ENCODE measurements at places on chromosomes 4 and X.

DNA sequence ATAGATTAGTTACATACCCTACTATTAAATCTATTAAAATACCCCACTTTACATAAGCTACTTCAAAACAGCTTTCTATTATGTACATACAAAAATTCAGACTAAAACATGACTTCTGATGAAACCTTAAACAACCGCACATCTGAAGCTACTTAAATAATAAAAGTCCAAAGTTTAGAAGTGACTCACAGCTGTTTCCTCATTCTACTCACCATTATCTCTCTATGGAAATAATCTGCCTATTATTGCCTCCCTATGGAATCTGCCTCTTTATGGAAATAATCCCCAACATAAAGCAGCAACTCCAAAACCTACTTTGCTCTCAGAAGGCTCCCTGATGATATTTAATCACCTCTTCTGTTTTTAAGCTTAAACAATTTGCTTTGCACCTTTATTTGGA is 15.7 kb upstream of the BANK1 start:
- no peak for DNase-seq

DNA sequence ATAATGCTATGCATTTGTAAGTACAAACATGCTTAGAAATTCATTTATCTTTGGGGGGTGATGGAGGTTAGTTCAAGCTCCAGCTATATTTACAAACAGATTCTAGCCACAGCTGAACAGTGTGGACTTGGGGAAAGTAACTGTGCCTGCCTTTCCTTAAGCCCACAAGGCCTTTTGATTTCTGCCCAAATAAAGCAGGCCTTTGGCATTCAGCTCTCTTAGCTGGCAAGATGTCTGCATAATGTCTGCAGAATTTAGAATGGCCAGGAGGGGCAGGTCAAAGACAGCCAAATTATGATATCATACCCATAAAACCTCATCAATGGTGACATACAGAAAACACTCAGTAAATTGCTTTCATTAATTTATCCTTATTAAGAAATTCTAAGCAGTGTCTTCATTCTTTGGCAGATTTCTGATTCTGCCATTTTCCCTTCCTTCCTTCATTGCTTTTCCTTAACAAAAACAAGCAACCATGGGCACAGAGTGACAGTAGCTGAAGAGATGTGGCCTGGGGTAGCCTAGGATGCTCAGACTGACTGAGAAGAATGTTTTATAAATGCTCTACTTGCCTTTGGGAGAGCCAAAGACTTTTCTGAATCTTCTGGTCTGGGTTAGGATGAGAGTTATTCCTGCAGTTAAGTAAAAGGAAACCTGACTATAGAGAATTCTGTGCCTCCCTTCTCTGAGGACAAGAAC is 538.7 kb upstream of the NR3C2 start:
- DNase-seq = no peak

GRCh38 chr4:61750810-61751209 is 550.7 kb downstream of the ADGRL3 start:
- no peak for DNase-seq

- DNase-seq = no peak
Observed at GRCh38 chrX:11753668-11754067, 4.4 kb upstream of the MSL3 start.

DNA sequence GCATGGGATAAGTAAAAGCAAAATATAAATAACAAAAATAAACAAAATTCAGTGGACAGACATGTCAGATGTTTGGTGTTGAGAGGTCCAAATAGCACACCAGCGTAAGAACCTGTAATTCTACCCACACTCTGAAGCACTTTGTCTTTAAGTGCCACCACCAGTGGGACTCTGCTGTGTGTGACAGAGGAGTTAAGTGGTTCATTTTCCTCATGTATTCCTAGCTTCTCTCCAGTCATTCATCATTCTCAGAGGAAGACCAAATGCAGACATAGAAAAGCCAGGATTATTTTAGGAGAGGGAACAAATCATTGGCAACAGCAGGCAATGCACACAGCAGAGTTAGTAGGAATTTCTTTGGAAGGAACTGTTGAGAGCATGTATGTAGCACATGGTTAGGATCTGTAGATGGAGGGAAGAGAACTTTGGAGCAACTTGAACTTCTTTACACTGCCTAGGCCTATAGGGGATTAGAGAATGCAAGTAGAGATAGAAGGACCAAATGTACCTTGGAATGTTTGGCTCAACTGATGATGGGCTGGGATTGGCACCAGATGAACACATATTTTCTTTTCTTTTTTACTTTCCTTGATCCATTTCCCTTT is 43.0 kb upstream of the ARHGAP24 start:
- DNase-seq = no peak

DNA sequence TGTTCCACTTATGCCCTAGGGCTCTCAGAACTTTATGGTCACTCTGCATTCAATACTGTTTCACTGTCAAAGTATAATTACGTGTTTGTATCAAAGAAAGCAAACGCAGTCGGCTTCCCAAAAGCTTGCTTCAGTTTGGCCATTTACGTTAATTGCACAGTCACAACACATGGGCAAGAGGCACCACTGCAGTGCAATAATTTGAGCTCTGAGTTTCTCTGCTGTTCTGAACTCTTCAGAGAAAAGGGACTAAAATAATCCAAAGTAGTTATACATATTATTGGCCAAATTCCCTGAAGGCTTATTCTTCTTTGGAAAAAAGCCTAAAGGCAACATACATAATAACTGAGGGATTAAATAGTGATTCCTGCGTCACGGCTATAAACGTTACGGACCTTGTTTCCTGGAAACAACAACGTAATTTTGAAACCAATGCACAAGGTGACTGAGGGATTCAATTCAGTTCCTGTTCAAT is 51.3 kb downstream of the RNF150 start:
- no peak for DNase-seq

- DNase-seq = no peak
Observed at GRCh38 chr4:183348706-183349659, 26.8 kb upstream of the CLDN24 start.

DNA sequence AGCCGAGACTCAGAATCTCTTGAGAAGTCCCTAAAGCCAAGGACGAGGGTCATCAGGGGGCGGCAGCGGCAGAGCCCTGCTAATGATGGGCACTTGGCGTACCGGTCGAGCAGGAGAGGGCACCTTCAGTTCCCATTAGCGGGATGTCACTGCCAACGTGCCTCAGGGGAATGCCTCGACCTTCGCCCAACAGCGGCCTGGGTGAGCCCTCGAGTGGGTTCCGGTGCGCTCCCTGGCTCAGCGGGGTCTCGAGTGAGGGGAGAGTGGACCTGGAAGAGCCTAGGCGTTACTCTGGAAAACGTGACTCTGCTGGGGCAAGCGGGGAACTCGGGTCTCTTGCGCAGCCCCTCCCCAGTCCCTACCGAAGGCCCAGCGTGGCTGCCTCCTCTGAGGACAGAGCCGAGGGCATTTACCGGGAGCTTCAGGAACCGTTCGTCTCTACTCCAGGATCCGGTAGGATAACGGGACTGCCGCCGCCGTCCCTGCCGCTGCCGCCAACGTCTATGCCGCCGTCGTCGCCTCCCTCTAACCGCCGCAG is 36.9 kb downstream of the PGRMC1 start:
- DNase-seq = no peak
